ENCODE measurements at places on chromosomes 4 and X.

- no peak for DNase-seq
These were observed 25.9 kb upstream of the GUCY1A1 start for GRCh38 chr4:155640751-155641150.

DNA sequence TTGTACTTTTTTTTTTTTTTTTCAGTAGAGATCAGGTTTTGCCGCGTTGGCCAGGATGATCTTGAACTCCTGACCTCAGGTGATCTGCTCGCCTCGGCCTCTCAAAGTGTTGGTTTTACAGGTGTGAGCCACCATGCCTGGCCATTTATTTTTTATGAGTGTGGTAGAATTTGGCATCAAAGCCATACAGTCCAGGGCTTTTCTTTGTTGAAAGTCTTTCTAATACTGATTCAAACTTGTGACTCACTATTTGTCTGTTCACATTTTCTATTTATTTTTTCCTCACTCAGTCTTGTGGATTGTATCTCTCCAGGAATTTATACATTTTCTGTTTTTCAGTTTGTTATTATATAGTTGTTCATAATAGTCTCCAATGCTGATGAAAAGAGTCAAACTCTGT is 66.5 kb upstream of the SPIN4 start:
- DNase-seq: no peak

DNA sequence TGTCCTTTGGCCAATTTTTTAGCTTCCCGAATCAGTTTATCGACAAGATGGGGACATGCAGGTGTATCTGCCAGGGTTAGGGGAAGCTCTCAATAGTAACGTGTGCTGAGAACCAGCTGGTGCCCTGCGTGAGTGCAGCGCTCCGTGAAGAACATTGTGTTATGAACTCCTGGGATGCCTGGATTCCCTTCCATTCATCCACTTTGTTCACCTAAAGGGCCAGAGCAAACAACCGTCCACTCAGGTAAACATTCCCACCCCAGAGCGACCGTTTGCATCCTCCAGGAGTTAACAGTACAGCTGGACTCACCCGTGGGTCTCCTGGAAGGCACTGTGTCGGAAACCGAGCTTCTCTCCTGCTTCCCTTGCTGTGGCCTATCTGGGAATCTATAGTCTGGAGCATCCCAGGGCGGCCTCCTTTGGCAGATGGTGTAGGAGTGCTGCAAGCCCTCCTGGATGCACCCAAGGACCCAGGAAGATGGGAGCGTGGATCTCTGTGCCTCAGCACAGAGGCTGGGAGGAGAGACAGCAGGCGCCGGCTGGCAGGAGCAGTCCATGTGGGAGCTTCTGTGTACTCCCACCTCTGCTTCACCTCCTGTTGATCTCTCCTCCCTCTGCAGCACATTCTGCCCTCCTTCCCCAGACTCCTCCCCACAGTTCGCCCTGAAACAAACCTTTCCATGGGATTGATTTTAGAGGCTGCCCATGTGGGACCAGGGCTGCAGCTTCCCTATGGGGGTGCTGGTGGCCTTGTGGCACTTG is 62.7 kb downstream of the SHROOM2 start:
- no peak for DNase-seq

GRCh38 chr4:90181644-90182043 is 54.5 kb downstream of the CCSER1 start:
- no peak for DNase-seq

- no peak for DNase-seq
These were observed 632 bp upstream of the PCDH7 start for GRCh38 chr4:30719454-30720020.

DNA sequence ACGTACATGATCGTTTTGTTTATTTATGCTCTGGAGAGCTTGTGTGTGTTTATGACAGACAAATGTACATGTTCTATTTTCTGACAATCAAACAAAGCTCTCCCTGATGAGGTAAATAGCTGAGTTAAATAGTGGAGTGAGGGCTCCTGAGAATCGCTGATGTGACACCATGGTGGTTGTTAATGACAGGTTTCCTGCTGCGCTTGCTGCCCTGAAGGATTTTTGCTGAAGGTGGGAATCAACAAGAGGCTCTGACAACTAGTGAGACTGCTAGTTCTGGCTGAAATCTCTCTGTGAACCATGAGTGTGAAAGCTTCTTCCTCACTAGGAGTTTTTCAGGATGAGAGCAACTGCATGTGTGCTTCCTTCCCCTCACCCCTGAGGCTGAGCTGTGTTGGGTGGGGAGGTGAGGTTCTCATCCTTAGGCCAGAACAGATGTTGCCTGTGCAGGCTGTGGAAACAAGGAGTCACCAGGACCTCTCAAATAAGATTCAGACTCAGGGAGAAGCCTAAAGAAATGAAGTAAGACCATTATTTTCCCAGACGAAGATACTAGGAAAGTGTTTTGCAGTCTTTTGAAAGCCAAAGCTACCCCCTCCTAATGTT is 173.4 kb upstream of the JADE1 start:
- no peak for DNase-seq

- DNase-seq: no peak
These were observed 6.6 kb downstream of the CLNK start for GRCh38 chr4:10677796-10678497.

DNA sequence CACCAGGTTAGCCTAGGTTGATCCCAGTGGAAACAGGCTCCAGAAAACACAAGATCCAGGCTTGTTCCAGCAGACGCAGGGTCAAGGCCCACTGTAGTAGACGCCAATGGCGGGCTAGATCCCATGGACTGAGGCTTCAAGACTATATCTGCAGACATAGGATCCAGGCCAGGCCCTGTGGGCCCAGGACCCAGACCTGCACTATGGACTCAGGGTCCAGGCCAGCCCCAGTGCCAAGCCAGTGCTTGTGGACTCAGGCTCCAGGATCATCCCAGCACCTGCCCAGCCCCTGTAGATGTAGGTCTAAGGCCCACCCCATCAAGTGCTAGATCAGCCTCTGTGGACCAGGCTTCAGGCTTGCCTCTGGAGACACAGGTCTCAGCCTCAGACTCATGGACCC is 300.9 kb downstream of the CHIC1 start:
- DNase-seq: no peak

DNA sequence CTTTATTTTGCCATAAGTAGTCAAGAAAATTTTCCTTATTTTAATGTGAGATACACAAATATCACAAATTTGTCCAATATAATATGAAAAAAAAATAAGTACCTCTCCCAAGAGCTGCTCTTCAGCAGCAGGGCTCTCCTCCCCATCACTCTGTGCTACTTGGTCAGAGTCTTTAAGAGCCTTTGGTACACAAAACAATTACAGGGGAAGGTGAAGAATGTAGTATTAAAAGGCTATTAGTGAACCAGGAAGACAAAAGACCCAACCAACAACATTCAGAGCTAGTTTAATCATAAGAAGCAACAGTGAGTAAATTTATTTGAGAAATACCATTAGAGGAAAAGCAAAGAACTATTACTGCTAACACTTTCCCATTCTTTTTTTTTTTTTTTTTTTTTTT is 29.4 kb downstream of the SEC31A start:
- DNase-seq: no peak

DNA sequence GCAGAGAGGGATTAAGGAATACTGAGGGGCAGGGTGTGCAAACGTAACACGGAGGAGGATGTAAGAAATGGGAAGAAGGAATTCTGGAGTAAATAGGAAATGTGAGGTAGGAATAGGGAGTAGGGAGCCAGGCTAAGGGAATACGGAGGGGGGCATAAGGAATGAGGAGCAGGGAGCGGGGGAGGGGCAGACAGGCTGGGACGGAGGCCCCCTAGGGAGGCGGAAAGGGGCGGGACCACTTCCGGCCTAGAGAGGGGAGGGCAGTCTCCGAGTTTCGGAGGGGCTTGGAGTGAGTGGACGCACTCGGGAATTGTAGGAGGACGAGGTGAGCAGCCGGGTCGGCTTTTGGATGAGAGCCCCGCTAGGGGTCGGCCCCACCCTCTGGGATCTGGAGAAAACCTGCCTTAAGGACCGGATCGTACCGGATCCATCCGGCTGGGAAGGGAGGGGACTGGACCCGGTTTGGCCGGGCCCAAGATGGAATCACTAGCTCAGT is 612 bp downstream of the MAGED2 start:
- DNase-seq: peak; percentile 51

GRCh38 chrX:9794495-9794894 is 8.3 kb downstream of the SHROOM2 start:
- DNase-seq: no peak

GRCh38 chrX:41351923-41352322 is 18.0 kb downstream of the DDX3X start:
- no peak for DNase-seq

DNA sequence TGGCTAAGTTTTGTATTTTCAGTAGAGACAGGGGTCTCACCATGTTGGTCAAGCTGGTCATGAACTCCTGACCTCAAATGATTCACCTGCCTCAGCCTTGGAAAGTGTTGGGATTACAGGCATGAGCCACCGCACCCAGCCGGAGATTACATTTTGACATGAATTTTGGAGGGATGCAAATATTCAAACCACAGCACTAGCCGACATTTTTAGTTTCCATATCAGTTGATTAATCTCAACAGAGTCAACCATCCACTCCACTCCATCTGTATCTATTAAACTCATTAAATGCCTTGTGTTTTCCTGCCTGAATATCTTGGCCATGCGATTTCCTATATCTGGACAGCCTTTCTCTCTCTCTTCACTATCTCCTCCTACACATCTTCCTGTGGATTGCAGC is 64.1 kb upstream of the PDGFRA start:
- no peak for DNase-seq

Measured in NCI-H524 treated with DMSO at 0.1 percent for 48 hours (cell line).